A673 (cell line): ENCODE measurements at places on chromosomes 16 and 17. TPM values are rescaled to one million over a fixed set of nuclear protein-coding genes. Genes with fewer than 3 reads are reported as not detected.

- no peaks in the 10 kb centered on the region for H3K36me3 ChIP-seq
- no peaks in the 10 kb centered on the region for H3K4me1 ChIP-seq
- DNase-seq = no peak
- no peaks in the 10 kb centered on the region for H3K27me3 ChIP-seq
- H3K27ac ChIP-seq = no peak overlapping the region
Observed at GRCh38 chr17:33989361-33990148, 265.5 kb upstream of the CCL2 start.

SLC7A5 gene
- 324 and 371 TPM in 2 replicates for total RNA-seq

DNA sequence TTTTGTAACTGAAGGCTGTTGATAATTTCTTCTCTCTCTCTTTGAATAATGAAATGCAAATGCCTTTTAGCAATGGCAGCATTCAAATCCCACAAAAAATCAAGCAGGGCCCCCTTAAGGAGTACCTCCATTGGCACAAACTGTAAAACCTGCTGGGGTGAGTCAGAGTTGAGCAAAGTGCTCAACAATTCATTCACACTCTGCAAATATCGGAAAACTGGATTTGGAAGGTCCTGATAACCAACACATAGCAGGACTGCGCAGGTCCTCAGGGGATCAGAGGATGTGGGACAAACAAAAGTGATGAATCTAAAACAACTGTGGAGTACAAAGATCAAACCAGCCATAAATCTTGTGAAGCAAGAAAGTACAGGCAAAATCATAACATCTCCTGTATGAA is 5.6 kb downstream of the CMTR2 start:
- DNase-seq = no peak
- H3K27me3 ChIP-seq = no peaks in the 10 kb centered on the region
- no peak overlapping the region for H3K4me3 ChIP-seq
- H3K4me1 ChIP-seq = peaks cover 12% of the 10 kb centered on the region
- H3K27ac ChIP-seq = no peak overlapping the region

- H3K36me3 ChIP-seq = no peaks in the 10 kb centered on the region
- H3K4me3 ChIP-seq = no peak overlapping the region
- DNase-seq = no peak
Observed at GRCh38 chr16:17768257-17768656, 297.5 kb upstream of the XYLT1 start.

NSMCE1 gene
- 45.7 and 53.0 TPM in 2 replicates for total RNA-seq

LRRC75A gene
- total RNA-seq = 2.8 and 3.6 TPM in 2 replicates

CLEC19A gene
- not detected in 2 replicates for total RNA-seq

DNA sequence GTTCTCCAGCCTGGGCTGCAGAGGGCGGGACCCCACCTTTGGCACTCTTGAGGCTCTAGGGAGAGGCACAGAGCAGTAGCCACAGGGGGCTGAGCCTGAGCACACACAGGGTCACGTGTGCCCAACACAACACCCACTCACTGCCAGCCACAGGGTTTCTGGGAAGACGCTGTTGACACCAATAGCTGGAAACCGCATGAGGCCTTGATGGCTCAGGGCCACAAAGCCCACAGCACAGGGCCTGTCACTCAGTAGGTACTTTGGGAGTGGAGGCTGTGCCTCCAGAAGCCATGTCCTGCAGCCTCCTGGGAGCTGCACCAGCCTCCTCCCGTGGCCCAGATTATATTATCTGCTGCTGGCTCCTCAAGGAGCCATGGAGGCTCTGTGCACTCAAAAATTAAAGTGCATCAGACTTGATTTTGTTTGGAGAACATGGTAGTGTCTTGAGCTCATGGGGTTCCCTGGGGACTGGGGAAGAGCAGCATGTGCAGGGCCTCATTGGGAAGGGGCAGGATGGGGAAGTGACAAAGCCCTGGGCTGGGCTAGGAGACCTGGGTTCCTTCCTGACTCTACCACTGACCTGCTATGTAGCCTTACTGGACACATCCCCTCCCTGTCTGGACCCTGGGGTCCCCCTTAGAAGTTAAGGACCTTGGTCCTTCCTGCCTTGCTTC is 12.5 kb upstream of the SREBF1 start:
- H3K27me3 ChIP-seq = no peaks in the 10 kb centered on the region
- DNase-seq = peak; percentile 74

GRCh38 chr17:72387487-72387886 is 266.7 kb downstream of the SOX9 start:
- H3K4me3 ChIP-seq = no peak overlapping the region
- peak overlapping the region; percentile 1 for H3K27ac ChIP-seq
- H3K4me1 ChIP-seq = peaks cover 40% of the 10 kb centered on the region
- peak; percentile 86 for DNase-seq
- H3K36me3 ChIP-seq = no peaks in the 10 kb centered on the region
- no peaks in the 10 kb centered on the region for H3K27me3 ChIP-seq
